ENCODE measurements at places on chromosomes 12 and 14. TPM values are rescaled to one million over a fixed set of nuclear protein-coding genes. Genes with fewer than 3 reads are reported as not detected.

NXPH4 gene
- 0.56 TPM for total RNA-seq

CNTN1 gene
- 0.18 TPM for total RNA-seq

MIPOL1 gene
- total RNA-seq: 5.9 TPM

HOXC11 gene
- not detected for total RNA-seq

DNA sequence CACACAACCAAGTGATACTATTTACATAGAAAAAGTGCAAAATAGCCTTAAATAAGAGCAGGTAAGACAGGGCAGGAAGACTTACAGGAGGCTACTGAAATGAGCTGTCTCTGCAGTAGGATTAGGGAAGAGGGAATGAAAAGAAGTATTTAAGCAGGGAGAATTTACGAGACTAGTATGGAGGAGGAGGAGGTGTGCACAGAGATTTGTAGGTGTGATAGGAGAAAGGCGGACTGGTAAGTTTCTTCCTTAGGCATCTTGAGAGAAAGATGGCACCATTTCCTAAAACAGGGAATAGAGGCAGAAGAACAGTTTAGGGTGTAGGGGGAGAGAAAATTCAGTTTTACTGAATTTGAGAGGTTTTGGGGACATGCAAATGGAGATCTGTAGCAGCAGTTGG, 25.7 kb downstream of the DIP2B start:
- no peak for DNase-seq

GRCh38 chr12:64521833-64522232, 69.9 kb downstream of the TBK1 start:
- no peak for DNase-seq

DNA sequence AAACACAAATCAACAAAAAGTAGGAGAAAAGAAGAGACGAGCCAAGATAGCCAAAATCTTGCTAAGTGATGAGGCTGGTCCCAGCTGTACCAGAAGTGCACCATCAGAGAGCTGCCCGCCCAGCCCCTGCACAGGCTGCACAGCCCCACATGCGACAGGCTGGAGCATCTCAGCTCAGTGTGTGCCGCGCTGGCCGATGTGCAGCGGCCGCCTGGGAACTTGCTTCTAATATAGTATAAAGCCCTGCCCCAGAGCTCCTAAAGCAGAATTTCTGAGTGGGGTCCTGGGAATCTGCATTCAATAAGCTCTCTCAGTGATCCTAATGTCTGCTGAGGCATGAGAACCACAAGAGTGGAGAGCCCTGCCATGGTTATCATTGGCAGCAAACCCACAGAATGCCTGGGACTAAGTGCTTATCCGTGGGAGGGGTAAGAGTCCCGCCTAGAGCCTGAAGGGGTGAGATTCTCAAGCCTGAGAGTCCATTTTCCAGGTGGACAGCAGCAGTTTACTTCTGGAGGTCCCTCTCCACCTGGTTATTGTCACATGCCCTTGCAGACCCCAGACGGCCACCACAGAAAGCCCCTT, 171.6 kb downstream of the DPF3 start:
- DNase-seq: no peak

- peak; percentile 3 for DNase-seq
These were observed 672 bp upstream of the SCFD1 start for GRCh38 chr14:30621354-30621939.

GRCh38 chr12:94372461-94372860, 87.2 kb downstream of the CEP83 start:
- no peak for DNase-seq

DNA sequence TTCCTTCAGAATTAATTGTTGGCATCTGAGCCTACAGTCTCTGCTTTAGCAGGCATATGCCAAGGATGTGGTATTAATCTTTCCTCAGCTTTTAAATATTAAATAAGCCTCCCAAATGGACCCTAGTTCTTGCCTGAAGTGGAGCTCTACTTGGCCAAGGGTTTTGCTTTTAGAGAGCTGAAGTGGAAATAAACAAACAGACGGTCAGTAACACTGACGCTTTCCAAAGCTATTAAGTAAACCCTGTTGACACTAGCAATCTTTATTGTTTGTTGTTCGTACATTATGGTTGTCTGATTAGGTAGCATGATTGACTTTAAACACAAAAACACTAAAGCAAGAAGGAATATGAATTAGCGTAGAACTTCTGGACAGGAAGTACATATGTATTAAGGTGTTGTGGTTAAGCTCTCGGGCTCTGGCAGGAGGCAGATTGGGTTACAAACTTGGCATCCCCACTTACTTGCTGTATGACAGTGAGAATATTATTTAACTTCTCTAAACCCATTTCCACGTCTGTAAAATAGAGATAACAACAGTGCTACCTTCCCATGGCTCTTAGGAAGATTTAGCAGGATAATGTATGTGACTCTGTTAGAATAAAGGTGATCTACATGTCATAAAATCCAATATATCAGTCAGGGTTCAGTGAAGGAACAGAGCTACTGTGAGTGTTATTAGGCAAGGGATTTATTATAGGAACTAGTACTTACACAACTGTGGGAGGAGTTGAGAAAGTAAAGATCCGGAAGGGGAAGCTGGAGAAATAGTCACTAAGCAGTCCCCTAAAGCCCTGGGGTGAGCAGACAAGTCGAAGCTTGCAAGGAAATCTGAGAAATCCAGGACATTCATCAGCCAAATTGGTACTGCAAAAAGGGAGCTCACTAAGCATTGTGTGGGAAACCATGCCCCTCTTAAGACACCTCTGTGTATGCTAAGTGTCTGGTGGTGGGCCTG, 92.2 kb upstream of the ATF7IP start:
- peak; percentile 53 for DNase-seq

- DNase-seq: no peak
These were observed 65.2 kb upstream of the ACTN1 start for GRCh38 chr14:69044296-69044695.
